Immature natural killer cell (primary cell): ENCODE measurements at places on chromosomes 16 and 17. TPM values are rescaled to one million over a fixed set of nuclear protein-coding genes. Genes with fewer than 3 reads are reported as not detected.

GRCh38 chr17:18961634-18962493 lies 9.9 kb downstream of the SLC5A10 start:
- no peaks in the 10 kb centered on the region for H3K36me3 ChIP-seq
- no peak overlapping the region for H3K27ac ChIP-seq

DNA sequence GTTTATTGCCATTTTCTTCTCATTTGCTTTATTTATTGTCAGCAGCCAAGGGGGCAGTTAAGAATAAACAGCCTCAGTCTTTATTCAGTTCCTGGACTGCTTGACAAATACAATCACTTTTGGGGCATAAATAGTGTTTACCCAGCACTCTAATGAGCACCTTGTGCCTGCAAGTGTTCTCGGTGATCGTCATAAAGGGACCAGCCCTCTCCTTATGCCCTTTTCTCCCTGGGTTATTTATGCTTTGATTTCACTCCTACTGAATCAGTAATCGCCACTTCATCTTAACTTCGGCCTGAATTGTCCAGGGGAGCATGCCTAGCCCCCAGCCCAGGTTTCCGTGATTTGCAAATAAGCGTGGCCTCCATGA lies 55.7 kb upstream of the CACNG5 start:
- DNase-seq, result no peak
- H3K36me3 ChIP-seq, result peaks cover 9% of the 10 kb centered on the region
- H3K4me3 ChIP-seq, result no peak overlapping the region
- no peaks in the 10 kb centered on the region for H3K4me1 ChIP-seq
- no peaks in the 10 kb centered on the region for H3K27me3 ChIP-seq

- H3K27ac ChIP-seq, result no peak overlapping the region
- no peaks in the 10 kb centered on the region for H3K36me3 ChIP-seq
- peak overlapping the region; percentile 48 for H3K4me3 ChIP-seq
- peaks cover 29% of the 10 kb centered on the region for H3K27me3 ChIP-seq
- DNase-seq, result no peak
- H3K4me1 ChIP-seq, result peaks cover 8% of the 10 kb centered on the region
These were observed 1.1 kb downstream of the ST6GALNAC2 start for GRCh38 chr17:76584427-76585032.

DNA sequence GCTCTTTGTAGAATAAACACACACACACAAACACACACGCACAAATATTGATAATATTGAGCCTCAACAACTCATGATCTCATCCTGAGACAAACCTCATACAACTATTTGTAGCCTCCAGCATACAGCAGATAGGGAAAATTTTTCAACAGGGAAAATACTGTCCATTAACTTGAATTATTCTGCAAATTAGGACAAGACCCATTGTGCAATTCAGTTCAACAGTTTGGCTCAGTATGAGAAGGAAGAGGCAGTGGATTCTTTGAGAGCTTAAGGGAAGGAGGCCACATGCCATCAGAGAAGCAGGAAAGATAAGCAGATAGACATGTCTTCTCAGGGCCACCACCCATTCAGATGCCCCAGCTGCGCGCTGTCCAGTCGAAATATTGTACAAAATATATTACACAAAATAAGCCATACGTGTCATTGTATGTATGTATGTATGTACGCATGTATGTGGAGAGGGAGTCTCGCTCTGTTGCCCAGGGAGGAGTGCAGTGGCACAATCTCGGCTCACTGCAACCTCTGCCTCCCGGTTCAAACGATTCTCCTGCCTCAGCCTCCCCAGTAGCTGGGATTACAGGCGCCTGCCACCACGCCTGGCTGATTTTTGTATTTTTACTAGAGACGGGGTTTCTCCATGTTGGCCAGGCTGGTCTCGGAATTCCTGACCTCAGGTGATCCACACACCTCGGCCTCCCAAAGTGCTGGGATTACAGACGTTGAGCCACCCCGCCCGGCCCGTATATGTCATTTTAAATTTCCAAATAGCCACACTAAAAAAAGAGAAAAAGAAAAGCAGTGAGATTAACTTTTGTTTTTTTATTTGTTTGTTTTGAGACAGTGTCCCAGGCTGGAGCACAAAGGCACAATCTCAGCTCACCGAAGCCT lies 1.8 kb downstream of the ZC3H7A start:
- H3K36me3 ChIP-seq, result no peaks in the 10 kb centered on the region
- H3K4me1 ChIP-seq, result peaks cover 73% of the 10 kb centered on the region
- H3K27ac ChIP-seq, result peak overlapping the region; percentile 93
- H3K27me3 ChIP-seq, result peaks cover 12% of the 10 kb centered on the region
- H3K4me3 ChIP-seq, result peak overlapping the region; percentile 93
- no peak for DNase-seq

DNA sequence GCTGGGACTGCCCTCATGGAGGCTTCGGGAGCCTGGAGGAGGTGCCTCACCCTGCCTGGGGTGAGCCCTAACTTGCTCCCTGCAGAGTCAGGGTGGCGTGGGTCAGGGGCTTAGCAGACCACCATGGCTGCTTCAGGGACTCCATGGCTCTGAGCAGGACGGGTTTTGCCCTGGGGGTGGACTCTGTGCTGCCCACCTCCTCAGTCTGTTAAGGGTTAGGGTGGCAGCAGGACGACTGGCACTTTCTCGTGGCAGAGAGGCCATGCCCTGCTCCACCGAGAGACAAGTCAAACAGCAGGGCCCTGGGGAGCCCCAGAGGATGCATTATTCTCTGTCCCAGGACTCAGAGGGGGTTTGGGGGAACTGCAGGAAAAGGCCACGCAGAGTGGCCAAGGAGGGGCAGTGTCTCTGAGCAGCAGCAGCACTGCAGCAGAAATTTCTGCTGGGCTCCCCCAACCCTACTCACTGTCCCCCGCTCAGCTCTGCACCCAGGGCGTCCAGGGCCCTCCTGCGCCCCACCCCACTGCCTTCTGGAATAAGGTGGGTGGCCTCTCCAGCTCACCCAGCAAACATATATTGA lies 1.8 kb upstream of the PRSS22 start:
- H3K4me1 ChIP-seq, result peaks cover 6% of the 10 kb centered on the region
- no peak overlapping the region for H3K4me3 ChIP-seq
- H3K27me3 ChIP-seq, result peaks cover 3% of the 10 kb centered on the region
- no peak overlapping the region for H3K27ac ChIP-seq

DNA sequence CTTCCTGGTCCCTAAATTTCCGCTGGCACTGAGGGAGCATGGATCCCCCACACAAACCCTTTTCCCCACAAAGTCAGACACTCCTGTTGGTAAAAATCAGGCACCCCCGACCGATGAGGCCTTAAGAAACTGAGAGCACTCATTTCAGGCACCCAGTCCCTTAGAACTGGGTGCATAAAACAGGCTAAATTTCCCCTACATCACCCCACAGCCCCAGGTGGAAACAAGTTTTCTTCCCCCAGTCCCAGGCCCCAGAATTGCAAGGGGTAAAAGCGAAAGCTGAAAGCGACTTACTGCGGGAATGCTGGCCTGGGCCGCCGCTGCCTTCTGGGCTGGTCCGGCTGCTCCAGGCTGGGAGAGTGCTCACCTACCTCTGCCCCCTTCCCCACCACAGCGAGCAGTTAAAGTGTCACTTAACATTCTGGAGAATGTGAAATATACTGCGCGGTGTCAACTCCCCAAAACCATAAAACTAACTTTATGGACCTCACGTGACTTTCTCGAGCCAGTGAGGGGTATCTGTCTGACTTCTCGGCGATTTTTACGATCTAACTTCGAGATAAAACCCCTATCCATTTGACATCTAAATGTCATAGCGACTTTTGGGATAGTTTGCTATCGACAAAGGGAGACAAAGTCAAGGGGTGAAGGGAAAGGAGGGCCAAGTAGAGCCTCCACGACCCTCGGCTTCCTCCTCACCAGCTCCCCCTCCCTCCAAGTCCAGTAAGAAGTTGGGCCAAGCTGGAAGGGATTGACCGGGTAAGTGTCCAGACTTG lies at the start of gene HOXB3:
Gene HOXB3 (minus strand): TSS at position 411 of the 776 bp plus-strand sequence. CDS start 37,767 bp downstream, outside the sequence.
- peaks cover 31% of the 10 kb centered on the region for H3K4me1 ChIP-seq
- no peaks in the 10 kb centered on the region for H3K36me3 ChIP-seq
- peaks cover 51% of the 10 kb centered on the region for H3K27me3 ChIP-seq
- no peak for DNase-seq

DNA sequence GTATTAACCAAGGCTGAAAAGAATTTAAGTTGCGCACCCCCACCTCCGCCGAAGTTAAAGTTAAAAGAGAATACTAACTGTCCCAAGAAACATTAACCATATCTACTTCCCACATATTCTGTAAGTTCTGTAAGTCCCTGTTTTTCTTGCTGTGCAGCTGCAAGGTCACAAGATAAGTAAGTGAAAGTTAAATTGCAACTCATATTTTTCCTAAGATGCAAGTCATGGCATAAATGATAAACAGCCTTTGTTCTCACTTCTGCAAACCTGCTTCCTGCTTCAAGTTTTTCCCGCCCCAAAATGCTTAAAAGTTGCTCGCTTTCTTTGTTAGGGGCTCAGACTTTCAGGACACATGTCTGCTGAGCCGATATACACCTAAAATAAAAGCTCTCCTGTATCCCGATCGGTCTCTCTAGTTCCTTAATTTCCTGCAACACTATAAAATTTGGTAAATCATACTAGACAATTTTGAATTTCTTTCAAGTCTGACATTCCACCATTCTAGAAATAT lies 32.6 kb upstream of the ABCA9 start:
- H3K4me3 ChIP-seq, result peak overlapping the region; percentile 61
- peaks cover 3% of the 10 kb centered on the region for H3K27me3 ChIP-seq
- DNase-seq, result no peak
- no peak overlapping the region for H3K27ac ChIP-seq
- peaks cover 8% of the 10 kb centered on the region for H3K4me1 ChIP-seq

DNA sequence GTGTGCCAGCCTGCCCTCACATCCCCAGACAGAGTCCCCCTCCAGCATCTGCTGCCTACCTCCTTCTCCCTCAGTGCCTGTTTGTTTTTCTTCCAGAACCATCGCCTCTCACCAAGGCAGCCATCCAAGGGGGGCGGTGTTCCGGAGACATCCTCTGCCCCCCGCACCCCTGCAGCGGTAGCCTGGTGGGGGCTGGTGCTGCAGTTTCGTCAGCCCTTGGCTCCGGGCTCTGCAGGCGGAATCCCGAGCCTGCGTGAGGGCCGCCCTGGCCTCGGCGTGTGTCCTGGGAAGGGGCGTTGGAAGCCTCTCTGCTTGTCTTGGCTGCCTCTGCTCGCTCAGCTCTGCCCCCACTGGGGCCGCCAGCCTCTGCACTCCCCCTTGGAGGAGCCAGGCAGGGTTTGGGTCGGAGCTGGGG lies 126.0 kb upstream of the CIBAR2 start:
- H3K4me1 ChIP-seq, result peaks cover 20% of the 10 kb centered on the region
- no peak for DNase-seq
- no peaks in the 10 kb centered on the region for H3K36me3 ChIP-seq
- peaks cover 5% of the 10 kb centered on the region for H3K27me3 ChIP-seq

DNA sequence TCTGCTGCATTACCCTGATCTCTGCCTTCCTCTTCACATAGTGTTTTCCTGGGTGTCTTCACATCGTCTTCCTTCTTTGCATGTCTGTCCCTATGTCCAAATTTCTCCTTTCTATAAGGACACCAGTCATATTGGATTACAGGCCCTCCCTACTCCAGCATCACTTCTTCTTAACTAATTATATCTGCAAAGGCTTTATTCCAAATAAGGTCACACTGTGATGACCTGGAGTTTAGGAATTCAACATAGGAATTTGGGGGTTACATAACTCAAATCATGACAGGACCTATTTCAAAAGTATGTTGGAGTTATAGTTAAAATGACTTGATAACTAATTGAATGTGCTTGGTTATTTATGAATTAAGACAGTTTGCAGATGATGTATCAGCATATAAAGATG lies 490.5 kb upstream of the ERCC4 start:
- H3K36me3 ChIP-seq, result no peaks in the 10 kb centered on the region
- H3K4me3 ChIP-seq, result no peak overlapping the region
- no peaks in the 10 kb centered on the region for H3K4me1 ChIP-seq
- DNase-seq, result no peak

DNA sequence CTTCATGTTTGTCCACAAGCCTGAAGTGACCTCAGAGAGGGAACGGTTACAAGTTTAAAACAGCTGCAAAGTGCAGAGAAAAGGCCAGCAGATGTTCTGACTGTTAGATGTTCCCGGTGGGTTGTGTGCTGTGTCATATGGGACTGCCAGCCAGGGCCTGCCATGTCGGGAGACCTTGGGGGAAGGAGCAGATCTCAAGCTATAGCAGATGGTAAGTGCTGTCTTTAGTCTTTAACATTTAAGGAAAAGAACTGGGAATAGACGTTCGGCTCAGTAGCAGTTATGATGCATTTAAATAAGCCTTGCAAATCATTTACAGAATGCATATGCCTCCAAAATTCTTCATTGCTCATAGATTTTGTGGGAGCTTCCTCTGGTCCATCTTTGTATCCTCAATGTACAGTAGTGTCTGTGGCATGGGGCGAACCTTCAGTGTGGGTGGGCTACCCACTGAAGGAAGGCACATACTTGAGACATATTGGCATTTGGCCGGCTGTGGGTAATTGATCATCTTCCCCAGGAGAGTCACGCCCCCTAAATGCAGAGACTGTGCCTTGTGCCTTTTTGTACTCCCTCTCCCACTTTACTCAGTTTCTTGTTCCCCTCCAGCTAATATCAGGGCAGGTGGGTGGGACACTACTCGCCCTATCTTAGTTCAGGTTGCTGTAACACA lies 131.9 kb downstream of the NPIPB5 start:
- H3K27ac ChIP-seq, result no peak overlapping the region
- no peak overlapping the region for H3K4me3 ChIP-seq
- no peak for DNase-seq
- H3K36me3 ChIP-seq, result no peaks in the 10 kb centered on the region

DNA sequence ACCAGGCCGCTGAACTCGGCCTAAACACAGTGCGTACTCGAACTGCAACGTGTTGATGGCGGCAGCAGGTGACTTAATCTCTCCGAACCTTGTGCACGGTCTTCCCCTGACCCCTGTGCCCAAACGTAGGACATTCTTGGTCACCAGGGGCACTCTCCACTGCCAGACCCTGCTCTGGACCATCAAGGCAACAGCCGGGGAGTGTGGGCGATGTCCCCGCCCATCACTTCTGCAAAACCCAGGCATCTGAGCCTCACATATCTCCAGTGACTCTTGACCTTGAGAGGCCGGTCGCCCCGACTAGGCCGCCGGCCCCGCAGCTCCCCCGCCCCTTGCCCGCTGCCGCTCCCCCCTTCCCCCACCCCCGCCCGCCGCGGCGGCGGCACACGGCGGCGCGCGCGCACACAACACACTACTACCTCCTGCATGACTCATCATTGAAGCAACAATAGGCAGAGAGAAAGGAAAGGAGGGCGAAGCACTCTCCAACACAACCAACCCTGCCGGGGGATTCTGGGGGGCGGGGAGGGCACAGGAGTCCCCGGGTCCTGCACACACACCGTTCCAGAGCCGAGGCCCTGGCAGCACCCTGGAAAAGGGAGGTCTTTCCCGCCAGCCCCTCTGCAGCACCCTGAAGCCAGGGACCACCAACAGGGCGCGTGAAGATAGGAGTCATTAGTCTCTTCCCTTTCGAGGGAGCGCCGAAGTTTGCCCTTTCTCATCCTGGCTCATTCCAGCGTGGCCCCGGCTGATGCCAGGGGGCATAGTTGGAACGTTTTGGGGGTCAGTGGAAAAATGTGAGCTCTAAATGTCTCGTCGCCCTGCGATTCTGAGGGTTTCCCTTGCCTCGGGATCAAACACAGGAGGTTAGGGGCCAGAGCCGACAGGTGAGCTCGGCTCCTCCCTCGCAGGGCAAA lies 1.9 kb downstream of the MNT start:
- peak overlapping the region; percentile 87 for H3K4me3 ChIP-seq
- no peaks in the 10 kb centered on the region for H3K36me3 ChIP-seq
- DNase-seq, result peak; percentile 46
- H3K4me1 ChIP-seq, result peaks cover 37% of the 10 kb centered on the region

Gene ADAM11
- not detected for polyA plus RNA-seq

Gene HSF5
- polyA plus RNA-seq, result 0.16 TPM

Gene XYLT1
- 6.2 TPM for polyA plus RNA-seq

Gene OR1A1
- not detected for polyA plus RNA-seq

Gene TGFB1I1
- polyA plus RNA-seq, result not detected
